ENCODE measurements at places on chromosomes 12 and 14.

DNA sequence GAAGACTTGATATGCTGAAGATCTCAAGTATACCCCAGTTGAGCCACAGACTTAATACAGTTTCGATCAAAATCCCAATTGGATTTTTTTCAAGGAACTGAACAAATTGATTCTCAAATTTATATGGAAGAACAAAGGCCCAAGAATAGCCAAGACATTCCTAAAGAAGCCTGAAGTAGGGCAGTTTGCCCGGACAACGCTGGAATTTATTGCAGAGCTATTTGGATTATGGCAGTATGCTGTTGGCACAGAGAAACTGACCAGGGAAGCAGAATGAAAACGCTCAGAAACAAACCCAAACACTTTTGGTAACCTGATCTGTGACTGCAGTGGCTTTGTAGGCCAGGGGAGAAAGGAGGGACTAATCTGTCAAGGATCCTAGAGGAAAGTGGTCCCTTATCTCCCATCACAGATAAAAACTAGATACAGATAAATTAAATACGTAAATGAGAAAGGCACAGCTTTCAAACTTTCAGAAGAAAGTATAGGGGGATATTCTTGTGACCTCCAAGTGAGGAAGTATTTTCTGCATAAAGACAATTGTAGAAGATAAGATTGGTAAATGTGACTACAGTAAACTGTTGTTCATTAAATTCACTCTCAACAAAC, 35.9 kb upstream of the GSC start:
- no peak for DNase-seq

GRCh38 chr12:39173726-39174125, 268.3 kb upstream of the CPNE8 start:
- no peak for DNase-seq

DNA sequence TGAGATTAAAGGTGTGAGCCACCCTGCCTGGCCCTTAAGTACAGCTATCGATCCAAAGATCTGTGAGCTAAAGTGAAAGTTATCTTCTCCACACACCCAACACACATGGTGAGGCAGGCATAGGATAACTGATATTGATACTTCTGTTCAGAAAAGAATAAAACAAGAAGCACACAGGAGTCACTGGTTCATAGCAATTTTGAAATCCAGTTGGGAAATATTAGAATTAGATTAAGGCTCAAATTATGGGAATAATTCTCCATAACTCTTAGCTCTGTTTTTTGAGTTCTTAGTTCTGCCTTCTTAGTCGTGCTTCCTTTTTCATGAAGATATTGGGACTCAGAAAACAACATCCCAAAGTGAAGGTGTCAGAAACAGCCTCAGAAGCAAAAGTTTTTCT, 186.0 kb upstream of the PLXNC1 start:
- DNase-seq = no peak

- no peak for DNase-seq
Observed at GRCh38 chr14:71460091-71460490, 472.1 kb upstream of the RGS6 start.

- DNase-seq = peak; percentile 9
Observed at GRCh38 chr14:55102141-55102621, 26.9 kb upstream of the LGALS3 start.

DNA sequence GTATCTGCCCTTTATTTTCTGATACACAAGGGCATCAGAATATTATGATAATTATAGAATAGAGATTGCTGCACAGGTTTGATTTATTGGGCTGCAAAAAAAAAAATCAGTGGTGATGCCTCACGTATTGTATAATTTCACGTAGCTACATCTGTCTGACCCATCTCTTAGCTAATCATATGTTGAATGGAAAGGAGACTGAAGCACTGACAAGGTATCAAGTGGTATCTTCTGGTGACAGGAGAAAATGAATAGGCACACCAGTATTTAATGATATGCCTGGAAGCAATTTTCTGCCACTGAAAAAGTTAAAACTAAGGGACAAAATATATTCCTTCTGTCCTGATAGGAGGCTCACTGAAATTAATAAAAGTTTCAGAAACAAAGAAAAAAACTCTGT, 837.2 kb upstream of the FBXO33 start:
- DNase-seq = no peak

DNA sequence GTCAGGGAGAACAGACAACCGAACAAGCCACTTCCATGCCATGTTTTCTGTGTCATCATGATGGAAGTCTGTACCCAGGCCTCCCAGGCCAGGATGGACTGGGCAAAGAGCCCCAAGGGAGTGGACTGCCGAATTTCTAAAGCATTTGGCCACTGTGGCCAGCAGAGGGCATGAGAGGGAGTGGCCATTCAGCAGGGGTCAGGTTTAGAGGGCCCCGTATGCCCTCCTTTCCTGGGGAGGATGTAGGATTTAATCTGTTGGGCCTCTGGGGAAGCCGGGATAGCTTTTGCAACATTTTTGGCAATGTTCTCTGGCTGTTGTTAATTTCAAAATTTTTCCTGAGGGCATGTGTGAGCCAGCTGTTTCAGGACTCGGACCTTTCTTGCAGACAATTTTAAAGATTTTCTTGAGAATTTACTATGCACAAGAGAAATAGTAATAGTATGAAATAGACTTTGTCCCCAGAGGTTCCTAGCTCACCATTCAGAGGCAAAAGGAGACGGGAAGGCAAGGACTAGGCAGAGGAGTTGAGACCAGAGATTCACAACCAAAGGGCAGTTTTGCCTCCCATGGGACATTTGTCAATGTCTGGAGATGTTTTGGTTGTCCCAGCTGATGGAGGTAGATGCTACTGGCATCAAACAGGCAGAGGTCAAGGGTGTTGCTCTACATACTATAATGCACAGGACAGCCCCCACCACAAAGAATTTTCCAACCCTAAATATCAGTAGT, 18.0 kb downstream of the ACACB start:
- no peak for DNase-seq

DNA sequence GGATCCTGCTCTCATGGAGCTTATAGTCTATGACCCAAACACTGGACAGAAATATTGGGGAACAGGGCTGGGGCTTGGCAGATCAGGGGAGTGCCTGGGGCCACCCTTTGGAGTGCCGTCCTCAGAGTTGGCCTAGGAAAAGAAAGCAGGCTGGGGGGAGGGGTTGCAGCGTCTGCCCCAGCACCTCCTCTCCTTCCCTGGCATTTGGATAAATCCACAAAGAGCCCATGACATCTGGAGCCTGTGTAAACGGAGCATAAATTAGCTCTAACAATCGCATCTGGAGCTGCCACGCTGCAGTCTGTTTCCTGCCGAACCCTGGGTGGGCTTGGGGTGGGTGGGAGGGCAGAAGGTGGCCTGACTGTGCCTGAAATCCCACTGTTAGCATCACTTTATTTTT, 63.8 kb downstream of the MVK start:
- no peak for DNase-seq

DNA sequence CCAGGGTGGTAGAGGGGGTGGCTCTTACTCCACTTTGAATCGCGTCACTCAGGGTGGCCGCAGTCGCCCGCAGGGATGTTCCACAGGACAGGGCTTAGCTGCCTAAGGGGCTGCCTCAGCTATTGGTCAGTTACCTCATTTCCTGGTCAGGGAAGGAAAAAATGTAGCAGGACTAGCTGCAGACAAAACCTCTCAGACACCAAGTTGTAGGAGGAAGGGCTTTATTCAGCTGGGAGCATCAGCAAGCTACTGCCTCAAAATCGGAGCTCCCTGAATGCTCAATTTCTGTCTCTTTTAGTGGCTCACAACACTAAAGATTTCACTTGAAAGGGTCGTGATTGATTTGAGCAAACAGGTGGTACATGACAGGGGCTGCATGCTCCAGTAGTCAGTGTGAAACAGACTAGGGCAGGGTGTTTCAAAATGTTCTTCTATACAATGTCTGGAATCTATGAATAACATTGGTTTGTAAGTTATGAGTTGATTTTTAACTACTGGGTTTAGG, 6.4 kb upstream of the CLEC6A start:
- DNase-seq = no peak

GRCh38 chr14:53062856-53063255, 90.3 kb downstream of the DDHD1 start:
- DNase-seq = no peak

DNA sequence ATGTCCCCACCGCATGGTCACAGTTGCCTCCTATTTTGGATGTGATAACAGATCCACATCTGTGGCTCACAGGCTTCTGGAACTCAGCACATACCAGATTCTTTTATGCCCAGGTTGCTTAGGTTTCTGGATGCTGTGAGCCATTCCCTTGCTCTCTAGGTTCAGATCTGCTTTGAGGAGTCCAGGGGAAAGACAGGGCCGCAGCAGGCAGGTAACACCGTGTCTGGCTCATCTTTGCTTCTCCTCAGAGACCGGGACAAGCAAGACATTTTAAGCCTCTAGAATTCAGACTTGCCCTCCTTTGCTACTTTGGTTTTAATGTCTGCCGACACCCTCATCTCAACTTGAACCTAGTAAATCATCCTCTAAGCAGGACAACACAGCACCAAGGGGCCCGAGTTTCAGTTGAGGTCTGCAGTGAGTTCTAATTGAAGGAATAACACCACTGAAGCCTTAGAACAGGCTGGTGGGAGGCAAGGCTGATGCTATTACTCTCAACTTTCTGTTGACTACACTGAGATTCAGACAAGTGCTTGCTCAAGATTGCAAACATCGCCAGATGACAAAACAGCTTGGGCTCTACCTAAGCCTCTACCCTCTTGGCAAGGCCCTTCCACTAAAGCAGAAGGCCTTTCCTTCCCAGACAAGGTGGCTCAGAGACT, 55.3 kb downstream of the MDM2 start:
- DNase-seq = no peak

- DNase-seq = no peak
Observed at GRCh38 chr12:111046896-111047295, 126.5 kb upstream of the MYL2 start.

DNA sequence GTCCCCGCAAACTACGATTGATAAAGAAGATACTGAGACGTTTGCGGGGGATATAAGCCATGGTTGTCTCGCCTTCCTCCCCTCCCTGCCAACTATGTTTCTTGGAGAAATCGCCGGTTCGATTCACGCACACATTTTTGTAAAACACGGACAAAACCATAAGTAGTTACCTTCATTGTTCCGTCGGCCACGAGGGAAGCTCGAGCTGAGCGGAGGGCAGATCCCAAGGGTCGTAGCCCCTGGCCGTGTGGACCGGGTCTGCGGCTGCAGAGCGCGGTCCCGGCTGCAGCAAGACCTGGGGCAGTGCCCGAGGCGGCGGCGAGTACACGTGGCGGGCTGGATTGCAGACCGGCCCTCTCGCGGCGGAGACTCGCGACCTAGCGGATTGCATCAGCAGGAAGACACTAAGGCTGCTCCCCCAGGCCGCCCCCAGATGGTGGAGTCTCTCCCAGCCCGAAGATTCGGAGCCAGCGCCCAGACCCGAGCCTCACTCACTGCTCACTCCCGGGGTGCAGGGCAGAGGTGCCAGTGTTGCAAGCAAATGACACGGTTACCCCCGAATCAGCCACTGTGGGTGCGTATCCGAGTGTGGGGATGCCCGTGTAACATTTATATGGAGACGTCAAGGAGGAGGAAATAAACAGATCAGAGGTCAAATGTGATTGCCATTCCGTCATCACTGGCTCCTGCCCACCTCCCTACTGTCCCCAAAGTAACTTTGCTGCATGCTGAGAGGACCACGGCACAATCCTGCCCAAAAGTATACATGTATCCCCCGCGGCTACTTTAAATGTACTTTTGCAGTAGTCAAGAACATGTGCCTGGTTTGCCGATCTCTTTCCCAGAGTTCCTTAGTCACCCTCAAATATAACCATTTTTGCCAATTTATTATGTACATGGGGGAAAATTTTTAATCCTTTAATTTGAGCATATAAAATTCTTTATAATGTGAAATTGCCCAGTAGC, at the start of gene BCAT1:
Gene BCAT1, minus strand, starts transcription at position 345 of the 966 bp plus-strand sequence. Its CDS starts 169 bp downstream, at position 176.
- no peak for DNase-seq

DNA sequence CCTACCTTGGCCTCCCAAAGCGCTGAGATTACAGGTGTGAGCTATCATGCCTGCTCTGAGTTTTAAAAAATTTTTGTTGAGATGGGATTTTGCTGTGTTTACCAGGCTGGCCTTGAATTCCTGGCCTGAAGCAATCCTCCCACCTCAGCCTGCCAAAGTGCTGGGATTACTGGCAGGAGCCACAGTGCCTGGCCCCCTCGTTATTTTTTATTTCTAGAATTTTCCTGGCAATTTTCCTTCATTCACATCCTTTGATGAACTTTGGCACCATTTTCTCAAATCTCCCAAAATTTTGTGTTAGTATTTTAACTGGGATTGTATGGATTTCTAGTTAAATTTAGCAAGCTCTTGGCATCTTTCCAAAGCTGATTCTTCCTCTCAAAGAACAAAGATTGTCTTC, 24.6 kb upstream of the SCARB1 start:
- DNase-seq = no peak

DNA sequence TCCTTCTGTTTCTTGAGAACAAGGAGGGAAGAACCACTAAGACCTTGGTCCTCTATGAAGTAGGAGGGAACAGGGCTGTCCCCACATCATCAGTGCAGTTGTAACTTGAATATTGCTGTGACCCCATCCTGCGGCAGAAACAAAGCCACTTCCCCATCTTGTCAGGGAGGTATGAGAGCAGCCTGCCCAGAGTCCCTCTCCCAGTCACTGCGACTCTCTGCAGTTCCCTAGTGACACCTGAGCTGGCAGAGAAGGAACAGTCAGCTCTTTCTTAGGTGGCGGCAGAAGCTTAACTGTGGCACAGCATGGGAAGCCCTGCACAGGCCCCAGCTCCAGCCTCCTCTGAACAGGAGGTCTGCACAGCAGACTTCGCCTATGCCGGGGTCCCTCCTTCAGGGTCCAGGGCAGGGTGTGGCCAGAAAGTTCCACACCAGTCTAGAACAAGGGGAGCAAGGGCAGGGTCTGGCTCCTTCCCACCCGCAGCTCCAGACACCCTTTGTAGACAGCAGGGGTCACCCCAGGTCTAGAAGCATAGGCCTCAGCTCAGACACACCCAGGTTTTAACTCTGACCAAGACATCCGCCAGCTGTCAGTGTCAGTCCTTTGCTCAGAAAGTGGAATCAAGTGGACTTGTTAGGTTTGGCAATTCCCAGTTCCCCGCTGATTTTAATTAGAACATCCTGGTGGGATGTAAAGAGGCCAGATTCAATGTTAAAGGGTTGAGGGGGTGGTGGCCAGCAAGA, 36.8 kb downstream of the DEGS2 start:
- DNase-seq = no peak

DNA sequence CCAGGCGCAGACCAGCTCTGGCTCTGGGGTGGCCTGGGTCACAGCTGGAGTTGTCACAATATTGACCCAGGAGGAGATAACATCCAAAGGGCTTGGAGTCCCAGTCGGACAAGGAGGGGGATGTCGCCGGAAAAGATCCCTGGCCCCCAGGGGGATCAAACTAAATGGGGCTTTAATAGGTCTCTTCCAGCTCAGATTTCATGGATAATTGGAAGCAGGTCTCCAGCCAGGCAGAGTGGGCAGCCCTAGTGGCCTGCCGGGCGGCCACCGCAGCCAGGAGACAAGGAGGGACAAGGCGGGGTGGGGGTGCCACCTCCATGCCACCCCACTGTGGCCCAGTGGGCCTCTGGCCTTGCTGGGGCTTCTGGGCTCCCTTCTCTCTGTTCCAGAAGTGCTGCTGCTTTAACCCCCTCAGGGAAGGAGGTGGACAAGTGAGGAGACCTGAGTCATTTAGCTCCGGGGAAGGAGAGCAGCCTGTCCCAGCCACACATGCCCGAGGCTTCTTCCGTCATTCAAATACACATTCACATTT, 23.1 kb upstream of the PGF start:
- no peak for DNase-seq
